ENCODE measurements at places on chromosomes 2 and 18. TPM values are rescaled to one million over a fixed set of nuclear protein-coding genes. Genes with fewer than 3 reads are reported as not detected.

DNA sequence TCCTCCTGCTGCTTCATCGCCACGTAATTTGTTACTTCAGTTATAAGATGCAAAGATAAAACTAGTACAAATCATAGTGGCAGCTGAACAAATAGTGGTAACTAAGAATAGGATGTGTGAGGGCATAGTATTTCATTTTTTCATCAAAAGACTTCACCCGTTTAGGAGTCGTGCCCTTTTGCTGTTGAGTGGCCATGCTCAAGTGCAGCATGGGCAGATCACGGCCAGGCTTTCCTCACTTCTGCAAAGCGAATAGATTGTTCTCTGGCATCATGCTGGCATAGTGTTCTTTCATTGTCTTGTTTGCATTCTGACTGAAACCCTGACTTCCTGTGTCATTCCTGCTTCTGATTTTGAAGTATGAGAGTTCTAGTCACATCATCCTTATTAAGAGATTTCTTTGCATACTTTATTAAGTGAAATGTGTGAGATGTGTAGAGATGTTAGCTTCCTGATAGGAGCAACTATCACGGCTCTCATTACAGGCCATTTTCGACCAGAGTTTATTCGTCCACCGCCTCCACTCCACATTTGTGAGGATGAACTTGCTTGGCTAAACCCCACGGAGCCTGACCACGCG, 11.8 kb downstream of the CNOT11 start:
- no peak for DNase-seq

DNA sequence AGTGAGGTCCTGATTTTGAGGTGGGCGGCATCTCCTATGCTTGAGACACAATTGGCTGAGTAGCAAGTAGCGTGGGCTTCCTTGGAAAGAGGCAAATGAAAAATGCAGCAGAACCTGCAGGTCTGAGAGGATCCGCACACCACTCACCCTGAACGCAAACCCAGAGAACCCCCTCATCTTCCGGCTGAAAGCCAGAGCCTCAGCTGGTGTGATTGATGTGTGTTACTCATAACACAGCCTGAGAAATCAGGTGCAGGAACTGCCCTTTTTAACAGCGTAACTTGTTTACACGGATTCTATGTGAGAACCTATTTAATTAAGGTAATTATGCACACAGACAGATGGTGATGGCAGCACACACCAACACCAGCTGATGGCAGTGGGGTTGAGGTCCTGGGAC, 123.4 kb downstream of the MRO start:
- no peak for DNase-seq

DNA sequence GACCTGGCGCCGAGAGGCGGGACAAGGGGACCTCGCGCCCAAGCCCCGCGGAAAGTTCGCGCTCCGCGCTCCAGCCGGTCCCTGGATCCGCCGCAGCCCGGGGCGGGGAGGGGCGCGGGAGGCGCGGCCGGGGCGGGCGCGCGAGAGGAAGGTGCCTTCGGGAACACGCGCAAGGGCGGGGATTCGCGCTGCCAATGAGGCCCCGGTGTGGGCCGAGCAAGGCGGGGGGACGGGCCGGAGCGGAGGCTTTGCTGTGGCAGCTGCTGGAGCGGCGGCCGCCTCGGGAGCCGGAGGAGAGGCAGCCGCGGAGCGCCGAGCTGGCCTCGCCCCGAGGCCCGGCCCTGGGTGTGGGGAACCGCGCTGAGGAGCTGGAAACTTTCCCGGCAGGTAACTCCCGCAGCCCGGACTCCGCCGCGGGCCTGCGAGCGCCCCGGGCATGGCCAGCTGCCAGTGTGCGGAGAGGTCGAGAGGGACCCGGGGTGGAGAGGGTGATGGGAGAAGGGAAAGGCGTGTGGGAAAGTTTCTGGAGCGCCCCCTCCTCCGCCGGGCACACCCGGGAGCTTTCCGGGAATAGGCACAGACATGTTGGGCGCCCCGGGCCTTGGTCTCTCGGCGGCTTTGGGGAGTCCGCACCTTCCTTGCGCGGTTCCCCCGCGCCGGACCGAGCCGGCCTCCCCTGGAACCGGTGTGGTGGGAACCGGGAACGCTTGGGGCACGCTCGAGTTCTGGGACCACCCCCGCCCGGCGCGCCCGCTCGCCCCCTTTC, at the start of gene TANC1:
TANC1 (plus strand) TSS at position 245 of the 766 bp plus-strand sequence. CDS start 97,271 bp downstream, outside the sequence.
- DNase-seq = peak; percentile 70

GRCh38 chr2:179571721-179572120, 289.7 kb downstream of the ZNF385B start:
- DNase-seq = no peak

- no peak for DNase-seq
Measured at GRCh38 chr2:108910011-108910431, 79.0 kb downstream of the EDAR start.

TNFAIP6 gene
- total RNA-seq = 34.1 TPM

DNA sequence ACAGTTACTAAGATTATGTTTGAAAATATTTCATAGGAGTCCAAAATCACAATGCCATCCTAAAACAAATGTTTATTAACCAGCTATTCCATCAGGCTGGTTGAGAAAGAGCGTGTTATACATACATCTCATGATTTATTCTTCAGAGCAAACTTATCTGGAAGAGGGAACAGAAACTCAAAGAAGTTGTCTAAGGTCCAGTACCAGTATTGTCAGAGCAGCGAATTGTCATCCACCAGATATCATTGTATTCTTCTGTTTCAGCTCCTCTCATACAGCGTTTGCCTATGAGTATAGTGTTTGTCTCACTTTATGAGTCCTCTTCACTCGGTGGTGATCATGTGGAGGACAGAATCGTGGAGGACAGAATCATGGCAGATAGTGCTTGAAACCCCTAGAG, 238.2 kb downstream of the OSR1 start:
- DNase-seq = no peak

- no peak for DNase-seq
Measured at GRCh38 chr18:2976218-2977132, 36.5 kb downstream of the LPIN2 start.

DNA sequence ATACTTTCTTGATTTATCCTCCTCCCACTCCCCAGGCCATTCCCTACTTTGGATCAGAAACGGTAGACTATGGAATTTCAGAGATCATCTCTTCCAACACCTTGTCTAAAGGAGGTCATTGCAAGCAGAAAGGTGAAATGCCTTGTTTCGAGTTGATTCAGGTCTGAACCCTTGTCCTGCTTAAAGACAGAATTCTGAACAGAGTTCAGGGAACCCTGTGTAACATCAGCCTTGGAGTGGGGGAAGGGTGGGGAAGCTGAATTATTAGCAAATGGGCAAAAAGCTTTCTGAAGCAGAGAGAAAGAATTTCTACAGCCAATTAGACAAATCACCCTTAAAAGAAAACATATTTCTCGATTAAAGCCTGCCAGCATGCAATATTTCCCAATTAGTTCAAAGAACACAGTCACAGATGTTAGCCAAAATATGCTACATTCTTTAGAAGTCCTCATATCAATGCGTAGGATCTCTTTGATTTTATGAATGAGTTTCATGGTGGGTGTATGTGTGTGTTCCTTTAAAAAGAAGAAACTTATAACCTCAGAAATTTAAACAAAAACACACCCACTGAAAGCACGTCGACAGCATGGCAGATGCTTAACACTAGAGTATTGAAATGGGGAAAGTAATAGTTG, 353.1 kb downstream of the RND3 start:
- DNase-seq = no peak

GRCh38 chr2:104854498-104855220, 744 bp downstream of the POU3F3 start:
- no peak for DNase-seq
